ENCODE measurements at places on chromosomes 5 and 9. TPM values are rescaled to one million over a fixed set of nuclear protein-coding genes. Genes with fewer than 3 reads are reported as not detected.

The ZNF454 gene
- total RNA-seq, result 0.60 TPM

The ZNF883 gene
- total RNA-seq, result 2.0 TPM

The SPATA31C2 gene
- not detected for total RNA-seq

The DND1 gene
- 1.7 TPM for total RNA-seq

The CDO1 gene
- total RNA-seq, result 207 TPM

The HRH2 gene
- total RNA-seq, result 2.9 TPM

The TMC1 gene
- total RNA-seq, result 0.56 TPM

The PCDHB6 gene
- 0.46 TPM for total RNA-seq

The ANGPTL2 gene
- 177 TPM for total RNA-seq

The SOX30 gene
- total RNA-seq, result not detected

The LTC4S gene
- total RNA-seq, result 7.1 TPM

The PCDHB14 gene
- total RNA-seq, result 3.5 TPM

The CTNNAL1 gene
- total RNA-seq, result 39.0 TPM

The ENTPD8 gene
- total RNA-seq, result not detected

The JAKMIP2 gene
- 0.96 TPM for total RNA-seq

The PLPP1 gene
- 248 TPM for total RNA-seq

The PTGES2 gene
- 53.1 TPM for total RNA-seq

The WHRN gene
- 3.0 TPM for total RNA-seq

The FCN1 gene
- total RNA-seq, result 13.2 TPM

The AFAP1L1 gene
- total RNA-seq, result 44.1 TPM

The IFNB1 gene
- not detected for total RNA-seq

The SLC36A3 gene
- not detected for total RNA-seq

The EGFLAM gene
- total RNA-seq, result 15.0 TPM

The GMCL2 gene
- not detected for total RNA-seq

The GKAP1 gene
- 13.6 TPM for total RNA-seq

The ADRA1B gene
- total RNA-seq, result 1.6 TPM

The IQGAP2 gene
- 33.1 TPM for total RNA-seq

The FAXDC2 gene
- total RNA-seq, result 57.2 TPM

The C5orf52 gene
- not detected for total RNA-seq

The PCDH12 gene
- total RNA-seq, result 18.9 TPM

The CCL21 gene
- total RNA-seq, result 59.2 TPM

The PCDHB2 gene
- total RNA-seq, result 4.9 TPM

The GPR21 gene
- not detected for total RNA-seq
